ENCODE measurements at places on chromosomes 4 and X. TPM values are rescaled to one million over a fixed set of nuclear protein-coding genes. Genes with fewer than 3 reads are reported as not detected.

DNA sequence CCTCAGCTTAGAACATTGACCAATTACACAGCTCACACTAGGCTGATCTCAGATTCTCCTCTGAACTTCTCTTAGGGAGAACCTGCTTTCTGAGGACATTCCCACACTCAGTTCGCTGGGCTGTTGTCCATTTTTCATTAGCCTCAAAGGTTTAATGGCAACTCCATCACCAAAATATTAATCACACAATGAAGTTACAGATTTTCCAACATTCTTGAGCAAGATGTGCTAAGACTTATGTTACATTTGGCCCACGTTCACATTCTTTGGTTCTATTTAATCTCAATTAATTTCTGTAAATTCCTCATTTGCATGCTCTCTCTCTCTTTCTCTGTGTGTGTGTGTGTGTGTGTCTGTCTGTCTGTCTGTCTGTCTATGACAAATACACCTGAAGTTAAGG is 82.3 kb upstream of the EDNRA start:
- H3K27me3 ChIP-seq: no peaks in the 10 kb centered on the region
- no peak overlapping the region for H3K27ac ChIP-seq
- no peaks in the 10 kb centered on the region for H3K36me3 ChIP-seq
- H3K4me3 ChIP-seq: no peak overlapping the region
- no peaks in the 10 kb centered on the region for H3K4me1 ChIP-seq

DNA sequence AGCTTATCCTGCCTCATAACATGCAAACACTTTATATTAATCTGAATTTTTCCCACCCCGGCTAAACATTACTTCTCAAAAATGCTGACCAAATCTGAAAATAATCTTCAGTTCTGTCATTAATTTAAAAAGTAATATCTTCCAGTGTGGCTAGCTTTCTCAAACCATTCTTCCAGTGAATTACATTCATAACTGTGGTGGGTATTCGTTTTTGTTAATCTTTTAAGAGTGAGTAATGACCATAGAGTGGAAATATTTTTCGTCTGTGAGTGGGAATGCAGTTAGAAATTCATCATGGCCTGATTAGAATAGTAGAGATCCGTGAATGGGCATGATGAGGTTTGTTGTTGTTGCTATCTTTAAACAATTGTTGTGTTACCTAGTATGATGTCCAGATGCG is 138.6 kb upstream of the SFRP2 start:
- H3K27me3 ChIP-seq: peaks cover 9% of the 10 kb centered on the region
- no peak overlapping the region for H3K27ac ChIP-seq
- no peaks in the 10 kb centered on the region for H3K36me3 ChIP-seq
- no peak for DNase-seq

- no peaks in the 10 kb centered on the region for H3K27me3 ChIP-seq
- DNase-seq: no peak
- H3K4me3 ChIP-seq: no peak overlapping the region
Measured at GRCh38 chrX:131955099-131955777, 67.9 kb upstream of the STK26 start.

GRCh38 chr4:108003982-108004515 is 14.4 kb downstream of the HADH start:
- peaks cover 30% of the 10 kb centered on the region for H3K36me3 ChIP-seq
- H3K27me3 ChIP-seq: no peaks in the 10 kb centered on the region
- peaks cover 17% of the 10 kb centered on the region for H3K4me1 ChIP-seq
- H3K27ac ChIP-seq: no peak overlapping the region

GRCh38 chr4:55561889-55562288 is 15.2 kb upstream of the CLOCK start:
- H3K4me3 ChIP-seq: no peak overlapping the region
- no peak for DNase-seq
- H3K27me3 ChIP-seq: peaks cover 8% of the 10 kb centered on the region
- H3K4me1 ChIP-seq: peaks cover 11% of the 10 kb centered on the region

DNA sequence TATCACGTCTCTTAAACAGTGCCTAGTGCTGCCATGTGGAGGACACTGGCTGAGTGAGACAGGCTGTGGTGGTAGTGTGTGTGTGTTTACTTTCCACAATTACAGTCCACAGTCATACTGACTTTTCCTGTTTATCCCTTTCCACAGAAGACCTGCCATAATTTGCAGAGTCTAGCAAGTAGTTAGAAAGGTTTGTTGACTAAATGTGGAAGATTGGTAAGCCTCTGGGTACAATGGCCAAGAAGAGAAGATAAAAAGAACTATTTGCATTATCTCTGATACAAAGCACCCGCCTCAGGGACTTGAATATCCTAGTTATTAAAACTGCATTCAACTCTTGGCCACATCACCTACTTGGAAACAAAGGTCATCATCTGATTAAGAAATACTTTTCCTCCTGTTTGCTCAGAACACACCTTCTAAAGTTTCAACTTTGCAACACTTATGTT is 89.1 kb downstream of the FAM13A start:
- no peak overlapping the region for H3K4me3 ChIP-seq
- no peak for DNase-seq
- H3K27ac ChIP-seq: no peak overlapping the region
- peaks cover 4% of the 10 kb centered on the region for H3K27me3 ChIP-seq

DNA sequence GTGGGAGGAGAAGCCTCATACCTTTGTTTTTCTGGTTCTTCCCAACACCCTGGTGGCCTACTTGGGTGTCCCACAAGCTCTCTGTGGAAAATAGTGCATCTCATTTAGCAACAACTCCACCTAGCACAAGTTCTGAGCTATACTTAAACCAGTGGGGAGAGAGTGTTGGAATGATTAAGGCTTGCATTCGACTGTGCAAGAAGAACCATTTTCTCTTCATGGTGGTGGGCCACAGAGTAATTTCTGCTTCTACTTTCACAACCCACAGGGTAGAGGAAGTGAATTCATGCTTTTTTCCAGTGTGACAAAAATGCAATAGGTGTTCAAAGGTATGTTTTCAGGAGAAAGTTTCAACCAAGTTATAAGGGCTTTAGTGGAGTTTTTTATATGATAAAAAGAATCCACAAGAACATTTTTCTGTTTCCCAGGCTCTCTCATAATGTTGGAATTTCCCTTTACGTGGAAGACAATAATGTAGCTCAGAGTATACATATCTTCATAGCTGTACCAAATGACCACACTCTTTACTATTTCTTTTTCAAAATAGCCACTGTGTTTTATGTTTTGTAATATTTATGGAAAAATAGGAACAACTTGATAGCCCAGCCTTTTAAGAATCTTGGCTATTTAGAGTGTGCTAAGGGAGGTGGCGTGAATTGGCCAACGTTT is 80.3 kb upstream of the HHIP start:
- peaks cover 2% of the 10 kb centered on the region for H3K27me3 ChIP-seq
- DNase-seq: no peak
- H3K4me1 ChIP-seq: no peaks in the 10 kb centered on the region
- H3K4me3 ChIP-seq: no peak overlapping the region

Gene ALB
- not detected for total RNA-seq

GRCh38 chrX:46758163-46758955 is 559 bp downstream of the SLC9A7 start:
- peak overlapping the region; percentile 85 for H3K27ac ChIP-seq
- peak overlapping the region; percentile 88 for H3K4me3 ChIP-seq
- H3K36me3 ChIP-seq: no peaks in the 10 kb centered on the region
- H3K4me1 ChIP-seq: peaks cover 28% of the 10 kb centered on the region
- peak; percentile 28 for DNase-seq
- peaks cover 12% of the 10 kb centered on the region for H3K27me3 ChIP-seq

Gene TCEAL5
- total RNA-seq: not detected

GRCh38 chr4:155908187-155909139 is 5.0 kb downstream of the TDO2 start:
- peaks cover 7% of the 10 kb centered on the region for H3K4me1 ChIP-seq
- H3K27me3 ChIP-seq: no peaks in the 10 kb centered on the region
- H3K4me3 ChIP-seq: no peak overlapping the region
- no peak for DNase-seq

Data from activated CD8-positive, alpha-beta T cell treated with anti-CD3 and anti-CD28 coated beads, Interleukin-2, amount 10 ng/mL, durations not matched to agents 7 days and 5 days (primary cell).